ENCODE measurements at places on chromosomes 1 and 21.

GRCh38 chr1:30216602-30217001 lies 506.8 kb downstream of the MATN1 start:
- no peak for DNase-seq

GRCh38 chr1:154755858-154756730 lies 114.0 kb downstream of the KCNN3 start:
- DNase-seq = no peak

DNA sequence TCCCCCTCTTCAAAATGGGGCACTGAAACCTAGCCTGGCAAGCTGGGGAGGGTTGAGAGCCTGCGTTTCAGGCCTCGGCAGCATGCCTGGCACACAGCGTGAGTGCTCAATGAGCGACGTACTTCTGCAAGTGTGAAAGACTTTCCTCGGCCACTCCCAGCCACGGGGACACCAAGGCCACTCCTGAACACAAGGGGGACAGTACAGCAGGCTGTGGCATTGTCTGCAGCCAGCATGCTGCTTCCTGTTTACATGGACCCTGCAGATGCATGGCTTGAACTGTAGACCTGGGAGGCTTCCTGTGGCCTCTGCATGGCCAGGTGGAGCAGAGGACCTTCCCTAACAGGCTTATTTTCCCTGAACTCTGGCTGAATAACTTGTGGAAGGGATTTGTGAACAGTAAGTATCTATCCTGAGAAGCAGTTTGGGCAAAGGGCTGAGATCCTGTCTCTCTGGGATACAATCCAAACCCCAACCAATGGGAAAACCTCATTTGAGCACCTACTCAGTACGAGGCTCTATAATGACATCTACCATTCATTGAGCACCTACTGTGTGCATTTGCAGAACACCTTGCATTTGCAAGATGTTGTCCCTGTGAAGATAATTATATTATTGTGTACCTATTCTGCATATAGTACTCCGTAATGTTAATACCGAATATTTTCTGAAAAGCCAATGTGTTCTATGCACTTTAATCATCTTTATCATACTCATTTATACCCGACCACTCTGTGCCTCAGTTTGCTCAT lies 9.9 kb upstream of the HSPG2 start:
- DNase-seq = no peak

GRCh38 chr21:42405064-42406013 lies 1.6 kb downstream of the UBASH3A start:
- DNase-seq = no peak

GRCh38 chr1:15833069-15833679 lies 14.3 kb upstream of the SPEN start:
- no peak for DNase-seq

DNA sequence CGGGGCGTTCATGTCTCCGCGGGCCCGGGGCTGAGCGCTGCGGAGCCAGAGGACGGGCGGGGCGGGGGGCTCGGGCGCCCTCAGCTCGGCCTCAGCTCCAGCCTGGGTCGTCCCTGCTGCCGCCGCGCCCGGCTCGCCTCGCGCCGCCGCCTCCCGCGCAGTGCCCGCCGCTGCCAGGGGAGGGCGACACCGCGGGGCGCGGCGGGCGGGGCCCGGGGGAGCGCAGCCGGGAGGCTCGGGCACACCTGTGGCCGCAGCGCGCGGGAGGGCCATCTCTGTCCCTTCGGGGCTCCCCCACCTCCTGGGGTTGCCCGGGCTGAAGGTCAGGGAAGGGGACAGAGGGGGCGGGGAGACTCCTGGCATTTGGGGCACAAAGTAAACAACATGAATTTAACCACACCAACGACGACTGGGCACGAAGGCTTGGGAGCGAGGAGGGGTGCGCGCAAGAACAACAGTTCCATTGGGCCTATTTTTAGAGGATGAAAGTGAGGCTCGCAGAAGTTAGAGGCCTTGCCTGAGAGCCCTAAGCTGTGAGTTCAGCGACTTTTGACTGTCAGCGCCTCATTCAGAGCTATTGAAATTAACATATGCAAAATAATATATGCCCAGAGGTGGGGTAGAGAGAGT lies at the start of gene FAM131C:
TSS of gene FAM131C (minus strand) at position 162 of the 630 bp plus-strand sequence. CDS start 209 bp downstream, outside the sequence.
- no peak for DNase-seq

DNA sequence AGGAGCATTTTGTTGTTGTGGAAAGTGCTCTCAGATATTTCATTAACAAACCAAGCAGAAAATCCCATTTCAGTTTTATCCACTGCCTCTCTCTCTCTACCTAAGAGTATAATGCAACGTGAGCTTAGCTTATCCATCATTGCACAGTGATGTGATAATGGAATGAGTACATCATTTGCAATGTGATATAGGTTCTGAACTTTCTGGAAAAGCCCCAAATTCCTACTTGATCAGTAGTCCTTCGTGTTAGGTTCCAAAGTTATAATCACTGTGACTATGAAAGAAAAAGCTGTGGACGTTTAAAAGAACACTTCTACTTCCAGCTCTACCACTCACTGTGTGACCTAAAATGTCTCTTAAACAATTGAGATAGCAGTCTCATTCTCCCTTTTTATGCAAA lies 76.4 kb upstream of the PRMT6 start:
- no peak for DNase-seq

DNA sequence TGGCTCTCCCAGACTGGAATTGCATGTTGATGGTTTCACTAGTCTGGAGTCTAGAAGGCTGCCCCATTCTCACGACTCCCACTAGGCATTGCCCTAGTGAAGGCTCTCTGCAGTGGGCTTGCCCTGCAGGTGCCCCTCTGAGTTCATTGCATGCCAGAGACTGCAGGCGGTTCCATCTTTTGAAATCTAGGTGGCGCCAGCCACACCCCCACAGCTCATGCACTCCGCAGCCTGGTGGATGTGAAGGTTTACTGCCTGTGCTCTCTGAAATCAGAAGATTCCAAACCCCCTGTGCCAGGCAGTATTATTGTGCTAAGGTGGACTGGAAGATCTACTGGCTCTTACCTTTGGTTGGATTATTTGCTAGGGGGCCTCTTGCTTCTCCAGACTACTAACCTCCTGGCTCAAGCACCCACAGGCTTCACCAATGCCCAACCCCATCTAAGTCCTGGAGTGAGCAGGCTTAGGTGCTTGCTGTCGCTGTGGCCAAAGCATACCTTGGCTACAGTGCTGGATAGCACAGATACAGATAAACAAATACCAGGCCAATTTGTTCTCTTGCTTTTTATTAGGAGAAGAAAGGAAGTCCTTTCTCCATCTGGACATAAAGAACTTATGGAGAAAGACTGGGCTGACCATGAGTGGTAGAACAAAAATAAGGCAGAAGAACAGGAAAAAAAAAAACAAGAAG lies 83.5 kb upstream of the SIM2 start:
- no peak for DNase-seq

- no peak for DNase-seq
Observed at GRCh38 chr21:38321568-38321967, 64.8 kb downstream of the KCNJ15 start.

GRCh38 chr1:1754051-1754815 lies 24.0 kb downstream of the NADK start:
- no peak for DNase-seq

GRCh38 chr1:42765832-42766740 lies 742 bp downstream of the P3H1 start:
- DNase-seq = peak; percentile 47

DNA sequence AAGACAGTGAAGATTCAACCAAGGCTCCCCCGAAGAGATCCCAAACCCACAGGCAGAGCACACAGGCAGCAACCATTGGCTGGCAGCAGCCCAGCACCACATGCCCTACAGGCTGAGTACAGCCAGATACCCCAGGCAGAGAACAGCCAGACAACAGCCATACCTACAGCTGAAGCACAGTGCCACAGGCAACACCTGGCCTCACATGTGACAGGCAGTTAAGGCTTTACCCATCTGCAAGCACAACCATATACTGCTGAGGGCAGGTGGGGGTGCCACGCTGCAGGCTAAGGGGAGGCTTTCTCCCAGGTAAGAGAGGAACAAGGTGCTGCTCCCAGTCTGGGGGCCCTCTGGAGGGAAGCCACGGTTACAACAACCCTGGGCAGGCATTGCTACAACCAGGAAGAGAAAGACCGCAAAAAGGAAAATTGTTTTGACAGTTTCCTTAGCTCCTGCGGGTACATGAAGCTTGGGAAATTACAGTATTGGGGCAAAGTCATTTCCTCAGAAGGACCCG lies 12.3 kb downstream of the CHIT1 start:
- DNase-seq = no peak

DNA sequence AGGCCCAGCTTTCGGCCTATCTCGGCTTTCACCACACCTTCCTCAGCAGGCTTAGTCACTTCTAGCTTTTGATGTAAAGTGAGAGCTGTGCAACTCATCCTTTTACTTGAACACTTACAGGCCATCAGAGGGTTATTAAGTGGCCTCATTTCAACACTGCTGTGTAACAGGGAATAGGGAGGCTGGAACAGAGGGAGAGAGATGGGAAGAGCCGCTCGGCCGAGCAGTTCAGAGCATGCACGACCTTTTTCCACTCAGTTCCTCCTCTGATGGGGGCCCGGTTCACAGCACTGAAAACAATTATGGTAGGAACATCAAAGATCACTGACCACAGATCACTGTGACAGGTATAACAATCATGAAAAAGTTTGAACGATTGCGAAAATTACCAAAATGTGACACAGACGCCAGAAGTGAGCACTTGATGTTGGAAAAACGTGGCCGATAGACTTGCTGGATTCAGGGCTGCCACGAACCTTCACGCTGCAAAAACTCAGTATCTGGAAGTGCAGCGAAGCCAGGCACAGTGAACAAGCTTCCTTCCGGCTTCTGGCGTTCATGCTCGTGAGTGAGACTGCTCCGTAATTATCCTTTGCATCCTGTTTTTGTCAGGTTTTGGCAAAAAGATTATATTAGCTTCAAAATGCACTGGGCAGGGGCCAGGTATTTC lies 28.6 kb downstream of the AGPAT3 start:
- no peak for DNase-seq

DNA sequence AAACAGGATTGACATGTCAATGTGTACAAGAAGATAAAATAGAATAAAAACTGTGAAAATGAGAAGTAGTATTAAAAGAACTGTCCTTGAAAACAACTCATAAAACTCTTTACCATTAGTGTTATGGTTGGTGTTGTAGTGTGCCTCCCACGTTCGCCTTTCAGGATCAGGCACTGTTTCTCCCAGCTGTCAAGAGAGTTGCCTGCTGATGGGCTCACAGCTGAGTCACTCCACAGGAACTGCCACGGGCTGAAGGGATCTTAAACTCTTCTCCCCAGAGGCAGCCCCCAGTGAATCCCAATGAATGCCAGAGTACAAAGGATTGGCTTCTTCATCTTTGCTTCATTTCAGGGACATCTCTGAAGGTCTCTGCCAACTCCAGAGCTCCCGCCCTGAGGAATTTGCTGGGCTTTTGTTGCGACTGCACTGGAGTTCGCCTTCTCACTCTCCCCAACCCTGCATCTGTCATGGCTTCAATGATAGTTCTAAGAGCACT lies 119.6 kb downstream of the ADGRL2 start:
- no peak for DNase-seq

- DNase-seq = no peak
Observed at GRCh38 chr1:31062867-31063380, 2.6 kb downstream of the PUM1 start.

DNA sequence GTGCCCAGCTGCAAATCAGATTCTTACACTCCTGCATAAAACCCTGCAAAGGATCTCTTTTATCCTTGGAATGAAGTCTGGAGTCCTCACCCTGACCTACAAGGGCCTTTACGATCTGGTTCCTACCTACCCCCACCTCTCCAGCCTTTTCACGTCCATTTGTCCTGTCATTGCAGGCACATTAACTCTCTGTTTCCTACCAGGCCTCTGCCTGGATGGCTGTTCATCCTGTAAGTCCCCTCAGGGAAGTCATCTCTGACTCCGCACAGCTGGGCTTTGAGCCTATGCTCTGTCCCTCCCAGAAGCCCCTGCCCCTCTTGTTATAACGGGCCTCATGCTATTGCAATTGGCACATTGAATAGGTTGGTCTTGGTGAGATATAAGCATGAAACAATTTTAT lies 96.8 kb upstream of the USP24 start:
- DNase-seq = no peak

DNA sequence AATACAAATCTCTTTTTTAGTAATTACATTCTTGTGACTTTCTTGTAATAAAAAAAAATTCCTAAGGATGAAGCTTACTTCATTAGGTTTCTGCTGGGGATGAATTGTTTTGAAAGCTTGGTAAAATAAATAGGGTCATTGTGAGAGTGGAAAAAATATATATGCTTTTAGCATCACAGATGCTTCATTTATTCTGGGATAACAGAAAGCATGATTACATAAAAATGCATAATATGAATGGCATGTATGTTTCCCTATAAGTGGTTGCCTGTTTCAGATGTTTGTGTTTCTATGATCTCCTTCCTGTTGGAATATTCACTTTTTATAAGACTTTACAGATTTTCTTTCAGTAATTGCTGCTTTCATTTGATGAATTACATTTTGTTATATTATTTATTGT lies 42.3 kb downstream of the HMCN1 start:
- no peak for DNase-seq

DNA sequence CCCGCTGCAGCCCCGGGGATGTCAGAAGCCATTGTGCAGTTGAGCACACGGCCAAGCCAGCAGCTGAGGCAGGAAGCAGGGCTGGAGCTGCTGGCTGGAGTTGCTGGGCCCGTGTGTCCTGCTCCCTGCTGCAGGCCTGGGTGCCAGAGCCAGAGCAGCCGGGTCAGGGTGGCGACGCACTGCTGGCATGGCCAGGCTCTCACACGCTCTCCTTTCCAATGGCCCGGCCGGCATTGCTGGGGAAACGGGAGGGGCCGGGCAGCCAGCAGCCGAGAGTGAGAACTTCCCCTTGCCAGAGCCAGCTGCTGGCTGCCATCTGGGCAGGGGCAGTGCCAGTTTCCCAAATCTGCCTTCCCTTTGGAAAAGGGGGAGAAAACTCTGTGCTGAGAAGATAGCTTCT lies 82.4 kb upstream of the PROX1 start:
- no peak for DNase-seq

DNA sequence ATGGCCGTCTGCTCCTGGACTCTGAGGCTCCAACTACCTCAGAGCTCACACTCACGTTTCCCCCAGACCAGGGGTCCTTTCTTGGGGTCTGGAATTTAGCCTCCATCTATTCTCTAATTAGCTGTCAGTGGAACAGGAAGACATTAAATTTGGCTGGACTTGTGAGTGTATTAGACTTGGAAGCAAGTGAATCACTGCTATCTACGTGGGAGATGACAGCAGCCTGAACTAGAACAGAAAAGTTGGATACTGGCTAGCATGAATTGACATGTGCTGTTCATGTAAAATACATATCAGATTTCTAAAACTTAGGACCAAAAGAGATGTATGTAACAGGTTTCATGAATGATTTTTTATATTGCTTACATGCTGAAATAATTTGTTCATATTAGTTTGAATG lies 28.0 kb downstream of the TAF5L start:
- DNase-seq = no peak

DNA sequence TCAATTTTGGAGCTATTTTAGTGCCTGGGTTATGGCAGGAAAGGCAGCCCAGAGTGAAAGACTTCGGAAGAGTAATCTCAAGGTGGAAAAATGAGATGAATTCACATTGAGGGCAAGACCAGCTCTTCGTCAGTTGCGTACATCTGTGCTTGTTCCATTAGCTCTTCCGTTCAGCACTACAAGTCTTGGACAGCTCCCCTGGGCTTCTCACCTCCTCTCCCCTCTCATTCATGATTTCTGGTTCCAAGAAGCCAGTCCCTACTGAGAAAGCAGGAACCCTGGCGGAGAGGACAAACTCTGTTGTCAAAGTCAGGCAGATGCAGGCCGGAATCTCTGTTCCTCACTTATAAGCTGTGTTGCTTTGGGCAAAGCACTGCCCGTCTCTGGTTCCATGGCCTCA lies 76.5 kb downstream of the ACTL8 start:
- no peak for DNase-seq
